ENCODE measurements at places on chromosomes 12 and 14.

DNA sequence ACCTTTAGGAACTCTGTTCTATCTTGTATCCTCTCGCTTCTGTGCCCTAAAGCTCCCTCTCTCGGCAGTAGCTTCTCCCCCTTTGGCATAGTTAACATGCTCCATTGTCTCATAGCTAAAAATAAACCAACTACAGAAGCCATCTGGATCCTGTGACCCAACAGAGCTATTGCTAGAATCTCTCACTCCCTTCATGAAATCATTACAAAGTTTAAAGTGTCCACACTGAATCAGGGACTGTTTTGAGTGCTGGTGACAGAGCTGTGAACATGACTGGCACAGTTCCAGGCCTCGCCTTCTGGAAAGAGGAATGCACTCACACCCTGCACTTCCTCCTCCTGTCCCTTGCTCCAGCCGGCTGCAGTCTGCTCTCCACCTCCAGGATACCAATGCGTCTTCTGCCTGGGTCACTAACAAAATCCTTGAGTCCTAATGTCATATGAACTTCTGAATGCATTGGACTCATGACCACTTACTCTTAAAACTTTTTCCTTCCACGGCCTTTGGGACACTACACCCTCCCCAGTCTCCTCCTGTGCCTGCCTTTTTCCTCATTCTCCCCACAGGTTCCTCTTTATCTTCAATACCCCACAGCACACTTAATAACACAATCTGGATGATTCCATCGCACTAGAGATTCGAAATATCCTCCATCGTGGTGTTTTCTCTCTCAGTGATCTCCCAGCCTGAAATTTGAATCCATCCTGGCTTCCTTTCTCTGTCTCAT is 13.2 kb downstream of the PLBD1 start:
- DNase-seq = no peak

- no peak for DNase-seq
Measured at GRCh38 chr12:11927286-11927935, 143.3 kb upstream of the BCL2L14 start.

DNA sequence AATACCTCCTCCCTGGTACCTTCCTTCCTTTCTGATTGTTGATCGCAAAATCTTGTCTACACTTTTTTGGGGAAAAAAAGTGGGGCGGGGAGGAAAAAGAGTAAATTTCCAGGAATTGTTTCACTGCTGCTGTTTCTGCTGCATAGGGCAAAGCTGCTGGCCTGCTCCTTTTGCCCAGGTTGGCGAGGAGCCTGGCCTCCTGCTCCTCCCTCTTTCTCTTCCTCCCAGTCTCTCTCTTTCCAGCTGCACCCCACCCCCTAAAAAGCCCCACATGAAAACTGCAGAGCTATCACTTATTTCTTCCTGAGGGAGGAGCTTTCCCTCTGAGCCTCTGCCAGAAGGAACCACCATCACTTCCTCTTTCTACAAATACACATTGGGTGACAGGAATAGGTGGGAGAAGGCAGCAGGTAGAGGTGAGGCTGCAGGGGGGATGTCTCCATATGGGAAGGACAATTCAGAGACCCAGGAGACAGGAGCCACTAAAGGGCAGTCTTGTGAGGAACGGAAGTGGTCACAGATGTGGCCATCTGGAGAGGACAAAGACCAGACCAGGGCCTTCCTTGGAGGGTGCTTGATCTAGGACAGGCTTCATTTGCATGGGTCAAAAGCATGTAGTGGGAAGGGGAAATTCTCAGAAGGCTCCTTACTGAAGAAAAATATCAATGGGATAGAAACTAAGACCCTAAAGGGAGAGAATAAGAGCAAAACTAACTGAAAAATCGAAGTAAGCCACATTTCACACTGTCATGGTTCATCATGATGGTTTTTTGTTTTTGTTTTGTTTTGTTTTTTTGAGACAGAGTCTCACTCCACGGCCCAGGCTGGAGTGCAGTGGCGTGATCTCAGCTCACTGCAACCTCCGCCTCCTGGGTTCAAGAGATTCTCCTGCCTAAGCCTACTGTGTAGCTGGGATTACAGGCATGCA is 14.8 kb downstream of the ZBTB39 start:
- no peak for DNase-seq

DNA sequence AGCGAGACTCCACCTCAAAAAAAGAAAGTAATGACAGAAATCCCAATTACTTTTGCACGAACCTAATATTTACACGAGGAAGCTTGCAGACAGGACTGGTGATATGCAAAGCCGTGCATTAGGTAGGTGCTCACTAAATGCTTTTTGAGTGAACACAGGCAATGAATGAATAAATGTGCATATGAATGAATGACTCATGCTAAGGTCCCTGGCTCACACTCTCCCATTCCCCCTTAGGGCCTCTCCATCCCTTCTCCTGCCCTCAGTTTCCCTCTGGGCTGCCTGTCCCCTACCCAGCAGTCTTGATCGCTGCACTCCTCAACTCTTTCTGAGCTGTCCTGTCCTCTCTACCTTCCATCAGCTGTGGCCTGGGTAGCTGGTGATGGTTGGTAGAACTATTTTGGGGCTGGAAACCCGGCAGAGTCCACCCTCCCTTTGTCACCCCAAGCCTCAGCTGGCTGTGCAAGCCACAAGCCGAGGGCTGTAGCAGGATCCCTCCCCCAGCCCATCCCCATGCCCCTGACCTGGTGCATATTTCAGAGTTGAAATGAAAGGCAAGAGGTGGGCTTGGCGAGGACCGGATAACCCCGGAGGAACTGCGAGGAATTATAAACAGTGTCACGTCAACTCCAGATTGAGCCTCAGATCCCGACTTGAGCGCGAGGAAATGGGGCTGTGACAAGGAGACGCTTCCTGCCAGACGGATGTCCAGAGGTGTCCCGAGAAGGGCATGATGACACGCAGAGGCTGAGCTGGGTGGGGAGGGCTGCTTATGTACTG is 191.7 kb upstream of the GSC start:
- no peak for DNase-seq

GRCh38 chr12:24228371-24228770 is 278.9 kb upstream of the SOX5 start:
- DNase-seq = no peak

DNA sequence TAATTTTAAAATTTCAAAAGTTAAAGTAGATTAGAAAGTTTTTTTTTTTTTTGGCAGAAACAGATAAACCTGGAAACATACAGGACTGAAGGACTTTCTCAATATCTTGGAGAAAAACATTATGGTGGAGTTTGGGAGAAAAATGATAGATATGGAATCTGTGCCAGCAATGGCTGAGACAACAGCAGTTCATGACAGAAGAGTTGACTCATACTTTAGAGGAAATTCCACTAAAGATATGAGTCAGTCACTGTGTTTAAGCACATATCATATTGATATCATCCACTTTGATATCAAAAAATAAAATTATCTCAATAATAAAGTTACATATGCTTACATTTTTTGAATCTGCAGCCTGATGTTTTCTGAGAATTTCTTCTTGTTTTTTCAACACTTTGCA is 193.9 kb upstream of the OR4E1 start:
- no peak for DNase-seq

GRCh38 chr14:93957751-93958566 is 18.4 kb downstream of the ASB2 start:
- no peak for DNase-seq

DNA sequence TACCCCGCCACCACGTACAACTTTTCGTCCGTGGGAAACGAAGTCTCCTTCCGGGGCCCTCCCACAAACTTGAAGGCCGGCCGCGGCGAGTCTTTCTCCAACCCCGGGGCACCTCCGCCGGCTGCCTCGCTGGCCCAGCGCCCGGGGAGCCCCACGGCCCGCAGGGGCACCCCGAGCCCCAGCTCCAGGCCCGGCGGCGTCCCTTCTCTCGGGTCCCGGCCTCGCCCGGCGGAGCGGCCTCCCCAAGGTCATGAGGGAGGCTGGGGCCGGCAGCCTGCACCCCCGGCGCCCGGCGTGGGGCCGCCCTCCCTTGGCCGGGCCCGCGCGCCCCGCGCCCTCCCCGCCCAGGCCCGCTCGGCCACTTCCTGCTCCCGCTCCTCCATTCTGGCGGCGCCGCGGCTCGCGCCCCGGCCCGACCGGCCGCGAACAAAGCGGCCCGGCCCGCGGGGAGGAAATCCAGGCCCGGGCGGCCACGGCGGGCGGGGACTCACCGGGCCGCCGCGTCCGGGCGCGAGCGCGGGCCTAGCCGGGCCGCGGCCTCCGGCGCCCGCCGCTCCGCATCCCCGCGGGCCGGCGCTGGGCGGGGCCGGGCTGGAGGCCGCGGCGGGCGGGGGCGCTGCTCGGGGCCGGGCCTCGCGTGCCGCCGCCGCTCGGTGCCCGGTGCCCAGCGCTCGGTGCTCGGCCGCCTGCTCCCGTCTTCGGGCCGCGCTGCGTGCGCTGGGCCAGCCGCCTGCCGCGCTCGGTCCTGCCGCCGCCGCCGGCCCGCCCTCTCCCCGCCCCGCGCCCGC is at the start of gene AKT1:
TSS of gene AKT1 (minus strand) at position 756 of the 788 bp plus-strand sequence. CDS start 3,105 bp downstream, outside the sequence.
- DNase-seq = no peak

DNA sequence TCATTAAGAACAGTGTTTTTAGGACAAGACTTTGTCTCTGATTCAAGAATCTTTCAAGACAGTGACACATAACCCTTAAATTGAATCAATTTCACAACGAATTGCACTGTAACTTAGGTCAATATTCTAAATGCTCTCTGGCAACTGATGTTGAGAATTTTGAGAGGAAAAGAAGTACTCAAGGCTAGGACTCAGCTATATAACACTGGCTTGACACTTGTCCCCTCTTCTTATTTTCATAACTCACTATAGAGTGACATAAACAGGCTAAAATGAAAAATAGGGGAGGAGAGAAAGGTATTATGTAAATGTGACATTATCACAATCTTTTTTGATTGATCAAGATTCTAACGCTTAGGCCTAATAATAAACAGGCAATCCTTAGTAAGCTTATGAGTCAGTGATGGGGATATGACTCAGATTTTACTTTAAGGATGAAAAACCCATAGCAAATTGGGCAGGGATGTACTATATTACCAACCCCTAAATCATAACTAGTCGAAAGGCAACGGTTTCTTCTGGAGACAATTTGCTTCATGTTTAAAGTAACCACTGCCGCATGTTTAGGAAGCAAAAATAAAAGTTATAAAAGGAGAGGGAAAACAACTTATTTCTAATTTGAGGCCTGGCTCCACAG is 10.9 kb downstream of the BTG1 start:
- DNase-seq = no peak

DNA sequence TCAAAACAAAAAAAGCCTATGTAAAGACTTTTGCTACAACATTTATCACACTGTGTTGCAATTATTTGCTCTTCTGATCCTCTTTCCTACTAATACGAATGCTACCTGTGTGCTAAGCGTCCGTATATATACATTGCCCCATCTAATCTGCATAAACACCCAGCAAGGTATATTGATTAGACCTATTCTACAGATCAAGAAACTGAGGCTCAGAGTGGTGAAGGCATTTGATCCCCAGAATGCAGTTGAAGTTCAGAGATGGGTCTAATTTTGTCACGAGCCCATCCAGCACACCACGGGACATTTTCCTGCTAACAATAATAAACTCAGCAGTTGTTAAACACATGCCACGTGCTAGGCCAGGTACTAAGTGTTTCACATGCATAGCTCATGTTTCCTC is 25.1 kb upstream of the CORO1C start:
- no peak for DNase-seq

DNA sequence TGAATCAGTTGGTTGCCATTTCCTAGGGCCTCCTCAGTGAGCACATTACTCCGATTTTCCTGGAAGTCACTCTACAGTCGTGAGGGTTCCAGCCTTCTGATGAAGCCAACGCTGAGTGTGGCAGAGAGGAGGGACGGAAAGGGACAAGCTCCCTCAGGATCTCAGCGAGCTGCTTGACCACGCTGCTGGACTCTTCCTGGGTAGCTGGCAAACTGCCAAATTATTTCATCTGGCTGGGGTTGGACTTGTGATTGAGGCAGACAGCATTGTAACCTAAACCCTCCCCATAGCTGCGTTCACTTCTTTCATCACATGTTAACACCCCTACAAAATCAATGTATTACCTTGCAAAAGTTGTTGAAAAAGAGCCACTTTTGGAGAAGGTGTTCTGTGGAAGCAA is 69.6 kb upstream of the CHST11 start:
- DNase-seq = no peak

DNA sequence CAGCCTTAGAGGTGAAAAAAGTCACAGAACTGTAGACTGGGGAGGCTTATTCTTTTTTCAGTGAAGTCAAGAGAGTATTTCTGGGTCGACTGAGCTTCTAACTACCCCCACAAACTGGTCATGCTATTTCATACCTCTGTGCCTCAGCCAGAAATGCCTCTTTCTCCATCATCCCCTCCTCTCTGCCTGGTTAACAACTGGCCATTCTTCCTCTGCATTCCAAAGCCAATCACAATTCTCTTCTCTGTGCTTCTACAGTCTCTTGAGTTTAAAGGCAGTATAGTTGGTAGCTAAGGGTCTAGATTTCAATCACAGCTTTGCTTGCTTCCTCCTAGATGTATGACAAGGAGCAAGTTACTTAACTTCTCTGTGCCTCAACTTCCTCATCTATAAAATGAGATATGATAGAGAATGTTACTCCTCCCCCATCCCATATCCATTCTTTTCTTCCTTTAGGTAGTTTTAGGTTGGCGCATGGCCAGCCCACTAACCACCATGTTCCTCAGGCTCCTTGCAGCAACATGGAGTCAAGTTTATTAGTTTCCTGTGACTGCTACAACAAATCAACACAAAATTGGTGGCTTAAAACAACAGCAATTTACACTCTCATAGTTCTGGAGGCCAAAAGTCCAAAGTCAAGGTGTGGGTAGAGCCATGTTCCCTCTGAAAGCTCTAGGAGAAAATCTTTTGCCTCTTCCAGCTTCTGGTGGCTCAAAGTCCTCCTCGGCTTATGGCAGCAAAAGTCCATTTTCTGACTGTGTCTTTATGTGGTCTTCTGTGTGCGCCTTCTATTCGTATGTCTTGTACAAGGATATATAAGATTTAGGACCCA is 62.5 kb downstream of the ITPR2 start:
- no peak for DNase-seq

DNA sequence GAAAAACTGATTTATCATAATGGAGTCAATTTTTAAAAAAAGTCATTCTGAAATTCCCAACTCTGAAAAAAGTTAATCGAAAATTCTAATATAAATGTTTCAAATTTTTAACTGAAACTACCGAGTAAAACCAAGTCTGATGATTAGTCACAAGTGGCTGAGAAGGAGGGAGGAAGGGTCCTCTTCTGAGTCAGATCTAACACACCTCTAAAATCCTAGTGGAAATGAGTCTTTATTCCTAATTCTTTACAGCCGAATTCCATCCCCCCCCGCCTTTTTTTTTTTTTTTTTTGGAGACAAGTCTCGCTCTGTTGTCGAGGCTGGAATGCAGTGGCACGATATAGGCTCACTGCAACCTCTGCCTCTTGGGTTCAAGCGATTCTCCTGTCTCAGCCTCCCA is 37.9 kb downstream of the RAD9B start:
- DNase-seq = no peak

DNA sequence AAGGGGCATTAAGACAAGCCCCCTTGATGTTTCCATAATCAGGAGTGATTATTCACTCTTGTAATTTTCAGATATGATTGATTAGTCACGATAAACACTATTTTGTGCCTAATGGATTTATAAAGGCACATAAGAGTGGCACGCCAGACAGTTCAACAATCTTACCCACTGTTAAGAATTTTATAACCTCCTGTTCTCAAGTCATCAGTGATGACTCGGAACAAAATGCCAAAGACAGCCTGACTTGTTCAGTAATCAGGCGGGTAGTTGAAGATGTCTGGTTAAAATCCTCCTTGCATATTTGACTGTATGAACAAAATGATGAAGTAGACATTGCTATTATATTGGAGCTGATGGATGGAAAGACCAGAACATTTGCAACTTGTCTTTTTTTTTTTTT is 212.1 kb upstream of the RMST start:
- DNase-seq = no peak
